ENCODE measurements at places on chromosomes 3 and 15.

- DNase-seq: no peak
Measured at GRCh38 chr3:153343988-153344782, 182.2 kb downstream of the RAP2B start.

DNA sequence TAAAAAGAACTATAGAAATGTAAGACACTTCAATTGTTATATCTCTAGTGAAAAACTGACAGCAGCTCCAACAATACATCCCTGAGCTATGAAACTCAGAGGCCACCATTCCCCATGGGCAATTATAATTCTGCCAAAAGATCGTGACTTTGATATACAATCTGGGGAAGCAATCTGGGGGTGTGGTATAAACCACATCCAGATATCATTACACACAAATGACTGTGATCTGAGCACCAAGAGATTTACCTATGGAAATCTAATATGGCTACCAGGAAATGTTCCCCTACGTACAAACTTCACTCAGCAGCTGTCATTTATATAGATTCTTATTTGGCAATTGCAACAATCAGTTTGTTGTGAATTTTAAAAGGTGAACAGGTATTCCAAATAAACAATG, 110.3 kb downstream of the FRMD5 start:
- no peak for DNase-seq

DNA sequence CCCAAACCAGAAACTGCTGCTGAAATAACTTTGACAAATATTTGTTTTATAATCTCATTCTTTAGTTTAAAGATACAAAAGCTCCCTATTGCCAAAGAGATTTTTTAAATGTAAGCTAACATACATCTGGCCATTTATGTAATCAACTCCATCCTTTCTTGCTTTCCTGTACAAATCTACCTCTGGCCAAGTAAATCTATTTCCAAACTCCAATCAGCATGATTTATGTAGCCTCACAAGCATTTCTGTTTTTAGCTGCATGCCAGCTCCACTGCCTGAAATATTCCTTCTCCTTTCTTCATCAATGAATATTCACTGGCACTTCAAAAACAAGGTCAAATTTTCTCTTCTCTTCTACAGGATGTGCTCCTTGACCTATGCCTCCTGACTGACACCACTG, 80.0 kb downstream of the SHOX2 start:
- no peak for DNase-seq

DNA sequence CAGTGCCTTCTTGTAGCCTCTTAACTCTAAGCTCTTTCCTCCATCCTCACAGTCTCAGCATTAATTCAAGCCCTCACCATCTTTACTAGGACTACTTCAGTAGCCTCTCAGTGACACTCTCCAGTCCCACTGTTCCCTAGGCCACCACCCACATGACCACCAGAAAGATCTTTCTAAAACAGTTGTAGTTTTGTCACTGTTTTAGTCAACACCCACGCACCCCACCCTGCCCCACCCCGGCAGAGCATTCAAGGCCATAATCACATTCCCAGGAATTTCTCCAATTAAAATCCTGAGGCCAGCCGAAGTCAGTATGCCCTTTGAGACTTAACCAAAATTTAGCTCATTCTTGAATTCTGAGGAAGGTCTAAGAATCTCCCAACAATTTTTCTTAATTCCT, 31.2 kb upstream of the PSMD6 start:
- DNase-seq: no peak

DNA sequence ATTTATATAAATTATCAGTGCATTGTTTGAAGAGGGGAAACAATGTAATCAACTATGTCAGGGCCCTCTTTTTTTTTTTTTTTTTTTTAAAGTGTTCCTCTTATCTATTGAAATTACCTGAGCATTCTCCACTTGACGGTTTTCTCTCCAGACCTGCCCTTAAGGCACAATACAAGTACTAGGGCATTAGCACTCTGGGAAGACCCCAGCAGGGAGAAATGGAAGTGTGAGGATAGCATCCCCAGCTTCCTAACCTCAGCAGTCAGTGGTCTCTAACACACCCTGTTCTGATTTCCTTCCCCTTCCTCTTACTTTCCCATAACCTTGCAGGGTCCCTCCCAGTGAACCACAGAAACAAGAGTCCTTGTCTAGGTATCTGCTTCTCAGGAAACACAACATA, 458.3 kb upstream of the ARL6 start:
- no peak for DNase-seq

- no peak for DNase-seq
Measured at GRCh38 chr3:10085738-10086137, 22.3 kb downstream of the FANCD2OS start.

DNA sequence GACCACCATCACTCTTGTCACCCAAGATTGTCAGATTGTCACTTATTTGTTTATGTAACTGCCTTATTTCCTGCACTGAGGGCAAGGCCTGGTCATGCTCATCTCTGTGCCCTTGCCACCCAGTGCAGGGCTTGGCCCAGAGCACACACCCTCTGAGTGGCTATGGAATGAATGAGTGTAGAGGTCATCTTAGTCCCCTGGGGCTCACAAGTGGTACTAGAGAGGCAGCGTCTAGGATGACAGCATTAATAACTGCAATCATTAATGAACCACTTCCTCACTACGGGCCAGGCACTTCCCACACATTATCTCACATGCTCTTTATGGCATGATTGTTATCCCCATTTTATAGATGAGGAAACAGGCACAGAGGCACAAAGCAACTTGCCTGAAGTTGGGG, 117.0 kb downstream of the SMAD6 start:
- no peak for DNase-seq

DNA sequence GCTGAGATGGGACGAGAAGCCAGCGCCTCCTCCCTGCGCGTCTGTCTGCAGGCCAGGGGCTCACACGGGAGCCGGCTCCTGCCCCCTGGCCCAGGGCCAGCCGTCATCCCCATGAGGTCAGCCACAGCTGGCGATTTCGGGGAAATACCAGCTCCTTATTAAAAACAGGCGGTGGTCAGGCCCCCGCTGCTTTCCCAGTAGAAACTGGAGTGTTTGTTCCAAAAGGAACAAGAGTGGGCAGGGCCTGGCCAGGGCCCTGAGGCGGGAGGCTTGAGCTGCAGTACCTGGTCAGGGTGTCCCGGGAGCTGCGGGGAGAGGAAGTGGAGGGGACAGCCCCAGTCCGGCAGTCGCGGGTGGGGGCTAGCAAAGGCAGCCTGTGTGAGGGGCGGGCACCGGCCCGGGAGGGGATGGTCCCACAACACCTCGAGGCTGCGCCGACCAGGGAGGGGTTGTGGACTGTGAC, 17.8 kb downstream of the MYL3 start:
- no peak for DNase-seq

GRCh38 chr15:48889925-48890324, 12.0 kb downstream of the EID1 start:
- DNase-seq: no peak

DNA sequence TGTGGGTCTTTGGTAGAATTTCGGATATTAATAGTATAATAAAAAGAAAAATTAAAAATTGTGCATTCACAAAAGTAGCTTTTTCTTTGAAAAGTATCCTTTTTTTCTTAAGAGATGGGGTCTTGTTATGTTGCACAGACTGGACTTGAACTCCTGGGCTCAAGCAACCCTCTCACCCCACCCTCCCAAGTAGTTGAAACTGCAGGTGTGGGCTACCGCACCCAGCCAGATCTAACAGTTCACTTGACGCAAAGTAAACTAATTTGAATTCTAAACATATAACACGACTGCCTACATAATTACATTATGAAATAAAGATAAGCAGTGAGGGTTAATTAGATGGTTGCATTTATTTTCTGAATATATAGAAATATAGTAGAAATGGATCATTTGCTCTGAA, 10.7 kb downstream of the FAM98B start:
- no peak for DNase-seq

DNA sequence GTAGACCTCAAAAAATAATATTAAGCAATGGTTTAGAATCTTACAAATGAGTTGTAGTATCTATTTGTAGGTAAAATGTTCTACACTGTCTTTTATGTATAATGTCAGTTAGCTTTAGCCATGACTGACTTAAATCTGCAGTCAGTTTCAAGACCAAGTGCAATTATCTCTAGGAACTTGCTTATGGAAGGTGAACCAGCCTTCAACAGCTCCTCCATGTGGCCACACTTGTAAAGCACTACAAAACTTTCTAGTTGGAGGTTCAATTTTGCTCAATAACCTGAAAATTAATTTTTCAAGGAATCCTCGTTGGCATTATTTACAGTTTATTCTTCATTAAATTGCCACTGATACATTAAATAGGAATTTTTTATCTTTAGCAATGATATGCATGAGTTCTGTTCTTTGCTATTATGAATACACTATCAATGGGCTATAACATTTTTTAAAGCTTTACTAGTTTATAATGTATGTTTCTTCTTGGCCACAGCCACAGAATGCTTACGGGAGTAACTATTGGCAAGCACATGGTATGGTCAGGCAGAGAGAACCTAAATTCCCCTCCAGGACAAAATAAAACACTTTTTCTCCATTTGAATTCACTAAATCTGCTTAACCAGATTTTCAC, 315.3 kb upstream of the UBE2E2 start:
- no peak for DNase-seq

GRCh38 chr3:184914628-184915027, 102.7 kb downstream of the VPS8 start:
- no peak for DNase-seq

DNA sequence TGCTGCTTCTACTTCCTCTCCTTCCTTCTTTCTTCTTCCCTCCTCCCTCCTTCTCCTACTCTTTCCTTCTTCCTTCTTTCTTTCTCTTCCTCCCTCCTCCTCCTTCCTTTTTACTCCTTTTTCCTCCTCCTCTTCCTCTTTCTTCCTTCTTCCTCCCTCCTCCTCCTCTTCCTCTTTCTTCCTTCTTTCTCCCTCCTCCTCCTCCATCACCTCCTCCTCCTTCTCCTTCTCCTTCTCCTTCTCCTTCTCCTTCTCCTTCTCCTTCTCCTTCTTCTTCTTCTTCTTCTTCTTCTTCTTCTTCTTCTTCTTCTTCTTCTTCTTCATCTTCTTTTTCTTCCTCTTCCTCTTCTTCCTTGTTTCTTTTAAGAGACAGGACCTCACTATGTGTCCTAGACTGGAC, 224.0 kb downstream of the NR2F2 start:
- no peak for DNase-seq

DNA sequence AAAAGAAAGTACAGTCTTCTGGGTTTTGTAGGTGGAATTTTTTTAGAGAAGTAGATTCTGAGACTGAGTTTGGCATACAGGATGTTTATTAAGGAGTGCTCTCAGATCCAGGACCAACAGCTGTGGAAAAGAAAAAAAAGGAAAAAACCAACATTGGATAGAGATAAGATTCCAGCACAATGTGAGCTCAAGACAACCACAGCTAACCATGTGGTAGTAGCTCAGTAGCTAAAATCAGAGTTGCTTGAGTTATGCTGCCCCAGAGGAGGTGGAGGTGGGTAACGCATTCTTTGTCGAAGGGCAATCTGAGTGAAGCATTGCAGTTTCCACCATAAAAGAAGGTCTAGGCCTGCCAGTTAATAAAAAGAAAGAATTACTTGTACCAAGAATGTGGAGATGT, 904.3 kb downstream of the NSUN3 start:
- no peak for DNase-seq

DNA sequence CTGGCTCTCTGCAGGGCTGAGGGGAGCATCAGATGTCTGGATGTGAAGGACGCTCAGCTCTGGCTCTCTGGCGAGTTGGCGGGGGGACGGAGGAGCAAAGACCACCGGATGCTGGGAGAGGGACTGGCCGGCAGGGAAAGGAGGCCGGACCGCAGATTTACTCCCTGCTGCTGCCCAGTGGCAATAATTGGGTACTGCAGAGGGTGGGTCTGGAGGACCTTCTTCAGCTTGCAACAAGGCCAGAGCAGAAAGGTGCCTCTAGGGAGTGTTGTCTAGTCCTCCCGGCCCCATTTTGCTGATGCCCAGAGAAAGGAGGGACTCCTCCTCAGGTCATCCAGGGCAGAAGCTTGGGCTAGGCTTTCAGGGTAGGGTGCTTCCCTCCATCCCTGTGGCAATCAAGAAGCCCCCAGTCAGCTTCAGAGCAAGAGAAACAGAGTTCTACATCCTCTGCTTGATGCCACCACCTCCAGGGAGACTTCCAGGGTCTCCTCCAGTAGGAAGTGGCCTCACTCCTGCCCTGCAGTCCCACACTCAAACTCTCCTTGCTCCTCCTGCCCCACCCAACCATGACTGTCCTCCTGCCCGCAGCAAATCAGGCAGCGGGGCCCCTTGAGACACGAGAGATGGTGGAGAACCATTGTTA, 20.3 kb upstream of the CSPG4 start:
- DNase-seq: no peak

- DNase-seq: no peak
Measured at GRCh38 chr3:132596326-132596725, 744 bp upstream of the ACKR4 start.

All from T-helper 22 cell (primary cell).